ENCODE measurements at places on chromosomes 4 and X.

DNA sequence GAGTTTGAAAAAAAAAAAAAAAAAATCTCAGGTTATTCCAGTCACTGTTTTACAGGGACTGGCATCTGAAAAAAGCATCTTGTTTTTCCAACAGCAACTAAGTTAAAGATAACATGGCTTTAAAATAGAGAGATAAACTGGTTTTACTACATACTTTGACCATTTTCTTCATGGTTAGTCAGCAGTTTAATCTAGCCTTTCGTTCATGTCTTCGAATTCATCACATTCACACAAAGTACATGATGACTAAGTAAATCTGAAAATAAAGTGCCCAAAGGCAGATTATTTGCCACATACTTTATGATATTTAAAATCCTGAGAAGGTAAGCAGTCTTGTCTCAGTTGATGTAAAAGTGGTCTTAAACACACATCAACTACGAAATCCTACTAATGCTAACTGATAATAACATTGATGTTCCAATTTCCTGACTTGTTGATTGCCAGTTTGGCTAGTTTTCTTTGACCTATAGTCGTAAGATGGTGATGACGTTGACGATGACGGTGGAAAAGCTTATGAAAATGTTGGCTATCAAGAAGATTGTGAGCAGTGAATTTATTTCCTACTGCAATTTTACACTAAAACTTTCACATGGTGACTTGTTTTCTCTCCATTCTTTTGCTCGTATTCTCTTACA is 540.5 kb upstream of the BOD1L1 start:
- no peak for DNase-seq

GRCh38 chr4:108622022-108622421 is 1.6 kb downstream of the RPL34 start:
- DNase-seq, result no peak

- DNase-seq, result no peak
Observed at GRCh38 chr4:72484981-72485380, 84.0 kb downstream of the ADAMTS3 start.

DNA sequence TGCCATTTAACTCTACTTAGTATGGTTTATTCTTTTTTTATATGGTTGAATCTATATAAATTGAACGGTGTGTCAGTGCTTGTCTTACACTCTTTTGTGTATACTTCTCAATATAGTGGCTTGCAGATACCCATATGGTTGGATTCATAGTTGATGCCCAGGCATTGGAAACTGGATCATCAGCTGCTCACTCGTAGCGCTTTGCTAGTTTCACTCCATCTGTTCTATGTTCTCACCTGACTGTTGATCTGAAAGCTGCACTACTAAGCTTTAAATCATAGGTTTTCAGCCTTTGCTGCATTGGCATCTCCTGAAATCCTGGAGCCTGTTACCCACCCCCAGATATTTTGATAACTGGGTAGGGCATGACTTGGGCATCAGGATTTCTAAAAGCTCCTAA is 121.6 kb upstream of the DCLK2 start:
- no peak for DNase-seq

GRCh38 chr4:63894161-63894560 is 515.1 kb downstream of the TECRL start:
- DNase-seq, result no peak

DNA sequence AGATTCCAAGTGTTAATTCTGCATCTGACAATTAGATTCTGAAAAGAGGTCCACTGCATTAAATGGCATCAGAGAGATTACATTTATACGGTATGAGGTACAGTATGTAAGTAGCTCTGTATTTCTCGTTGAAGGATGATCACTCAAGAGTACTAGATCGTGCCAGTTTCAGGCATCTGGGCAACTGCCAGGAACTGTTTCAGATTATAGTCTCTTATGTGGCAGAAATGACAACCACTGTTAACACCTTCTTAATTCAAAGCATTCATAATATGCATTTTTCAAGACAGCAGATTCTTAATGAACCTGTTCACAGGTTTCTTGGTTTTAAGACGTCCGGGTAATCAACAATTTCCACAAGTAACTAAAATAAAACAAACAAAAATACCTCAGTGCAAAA is 1.6 kb downstream of the ANKRD50 start:
- no peak for DNase-seq

Data from cortex of kidney (tissue), 1 donor.